ENCODE measurements at places on chromosomes 12 and 14.

- DNase-seq: no peak
These were observed 879.7 kb downstream of the GALC start for GRCh38 chr14:87113286-87113685.

- DNase-seq: peak; percentile 44
These were observed 57.1 kb downstream of the NIN start for GRCh38 chr14:50773632-50774541.

GRCh38 chr14:101477648-101478047 lies 83.6 kb upstream of the DIO3 start:
- DNase-seq: no peak

GRCh38 chr12:63045020-63045860 lies 105.8 kb downstream of the AVPR1A start:
- peak; percentile 8 for DNase-seq

DNA sequence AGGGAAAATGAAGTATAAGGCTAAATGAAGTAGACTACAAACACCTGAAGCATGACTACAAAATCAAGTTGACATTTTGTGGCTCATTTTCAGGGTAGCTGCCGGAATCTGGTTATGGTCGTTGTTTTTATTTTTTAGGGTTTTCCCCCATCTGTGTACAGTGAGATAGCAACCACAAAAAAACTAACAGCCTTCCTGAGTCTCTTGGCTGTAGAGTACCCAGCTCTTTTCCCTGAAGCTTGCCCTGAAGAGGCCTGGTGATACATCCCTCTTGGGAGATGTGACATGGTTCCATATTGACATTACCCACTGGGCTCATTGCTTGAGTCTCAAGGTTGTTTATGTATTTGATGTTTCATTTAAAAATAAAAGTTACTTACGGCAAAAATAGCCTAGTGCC lies 424.0 kb downstream of the ZFP36L1 start:
- peak; percentile 59 for DNase-seq

- DNase-seq: peak; percentile 70
These were observed 100.6 kb downstream of the ETV6 start for GRCh38 chr12:11749943-11750690.

GRCh38 chr14:50334211-50334610 lies 22.1 kb downstream of the DMAC2L start:
- DNase-seq: no peak

DNA sequence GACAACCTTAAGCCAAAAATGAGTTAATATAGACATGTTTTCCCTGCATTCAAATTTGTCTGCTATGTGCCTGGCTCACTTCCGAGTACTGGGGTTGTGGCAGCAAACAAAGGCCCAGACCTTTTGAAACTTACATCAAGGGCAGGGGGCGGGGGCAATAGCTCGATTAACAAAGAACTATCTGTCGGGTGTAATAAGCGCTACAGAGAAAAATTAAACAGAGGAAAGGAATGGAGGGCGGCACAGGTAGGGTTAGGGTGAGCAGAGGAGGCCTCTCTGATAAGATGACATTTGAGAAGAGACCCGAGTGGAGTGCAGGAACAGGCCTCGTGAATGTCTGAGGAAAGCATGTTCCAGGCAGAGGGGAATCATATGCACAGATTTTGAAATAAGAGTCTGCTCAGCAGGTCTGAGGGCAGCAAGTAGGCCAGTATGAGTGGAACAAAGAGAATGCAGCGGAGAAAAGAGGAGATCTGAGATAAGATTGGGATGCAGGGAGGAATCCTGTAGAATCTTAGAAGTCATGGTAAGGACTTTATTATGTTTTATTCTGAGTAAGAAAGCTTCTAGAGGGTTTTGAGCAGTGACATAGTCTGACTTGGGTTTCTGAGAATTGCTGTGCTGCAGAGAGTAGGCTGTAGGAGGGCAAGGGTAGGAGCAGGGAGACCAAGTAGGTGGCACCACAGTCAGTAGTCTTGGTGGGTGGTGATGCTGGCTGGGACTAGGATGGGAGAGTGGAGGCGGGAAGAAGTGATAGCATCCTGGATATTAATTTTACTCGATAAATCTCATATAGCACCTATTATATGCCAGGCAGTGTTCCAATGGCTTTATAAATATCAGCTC lies 52.6 kb downstream of the BICDL1 start:
- DNase-seq: no peak

GRCh38 chr12:24198936-24199671 lies 249.6 kb upstream of the SOX5 start:
- DNase-seq: no peak
